H54 (cell line): ENCODE measurements at places on chromosomes 13 and 19.

DNA sequence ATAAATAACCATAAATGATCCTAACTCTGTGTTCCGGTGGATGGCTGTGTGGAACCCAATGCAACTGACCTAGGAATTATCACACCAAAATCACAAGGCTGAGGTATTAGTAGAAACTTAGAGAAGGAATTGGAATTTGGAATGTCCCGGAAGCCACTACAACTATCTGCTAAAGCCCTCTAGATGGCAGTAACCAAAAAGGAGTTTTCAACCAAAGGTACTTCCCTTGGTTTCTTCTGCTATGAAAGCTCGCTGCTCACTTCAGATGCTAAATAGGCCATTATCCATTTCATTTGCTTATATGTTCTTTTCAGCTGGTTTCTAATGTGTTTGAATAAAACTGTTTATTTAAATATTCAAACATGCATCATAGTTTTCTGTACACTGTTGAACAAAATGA is 1589.1 kb upstream of the SPRY2 start:
- no peak for DNase-seq

DNA sequence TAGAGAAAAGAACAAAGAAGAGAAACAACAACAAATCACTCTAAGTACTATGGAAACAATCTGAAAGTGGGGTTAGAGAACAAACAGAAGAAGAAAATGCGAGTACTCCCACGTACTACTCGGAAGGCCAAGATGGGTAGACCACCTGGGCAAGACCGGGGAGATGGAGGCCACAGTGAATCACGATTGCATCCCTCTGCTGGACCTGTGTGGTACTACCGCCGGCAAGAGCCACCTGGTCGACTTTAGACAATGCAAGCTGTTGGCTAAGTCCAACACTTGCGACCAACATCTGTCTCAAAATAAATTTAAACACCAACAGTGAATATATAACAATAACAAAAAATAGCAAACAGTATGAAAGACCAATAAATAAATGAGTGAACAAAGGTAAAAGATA is 45.5 kb upstream of the ZNF91 start:
- no peak for DNase-seq

GRCh38 chr19:33750587-33751435 is 45.9 kb upstream of the KCTD15 start:
- no peak for DNase-seq

DNA sequence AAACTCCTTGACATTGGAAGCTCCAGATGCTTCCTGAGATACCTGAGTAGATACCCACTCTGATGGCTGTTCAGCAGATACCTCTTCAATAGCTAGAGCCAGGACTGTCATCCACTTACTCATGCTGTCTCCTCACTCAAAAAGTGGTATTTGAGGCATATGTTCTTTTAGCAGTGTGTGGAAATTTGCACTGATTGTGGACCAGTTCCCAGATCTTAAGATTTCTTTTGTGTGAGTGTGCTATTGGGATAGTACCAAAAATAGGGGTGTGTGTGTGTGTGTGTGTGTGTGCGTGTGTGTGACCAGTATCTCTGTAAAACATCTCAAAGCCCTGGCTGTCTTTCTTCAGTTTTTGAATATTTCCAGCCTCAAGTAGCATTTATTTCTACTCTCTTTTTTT is 108.3 kb downstream of the SLITRK5 start:
- DNase-seq: no peak

DNA sequence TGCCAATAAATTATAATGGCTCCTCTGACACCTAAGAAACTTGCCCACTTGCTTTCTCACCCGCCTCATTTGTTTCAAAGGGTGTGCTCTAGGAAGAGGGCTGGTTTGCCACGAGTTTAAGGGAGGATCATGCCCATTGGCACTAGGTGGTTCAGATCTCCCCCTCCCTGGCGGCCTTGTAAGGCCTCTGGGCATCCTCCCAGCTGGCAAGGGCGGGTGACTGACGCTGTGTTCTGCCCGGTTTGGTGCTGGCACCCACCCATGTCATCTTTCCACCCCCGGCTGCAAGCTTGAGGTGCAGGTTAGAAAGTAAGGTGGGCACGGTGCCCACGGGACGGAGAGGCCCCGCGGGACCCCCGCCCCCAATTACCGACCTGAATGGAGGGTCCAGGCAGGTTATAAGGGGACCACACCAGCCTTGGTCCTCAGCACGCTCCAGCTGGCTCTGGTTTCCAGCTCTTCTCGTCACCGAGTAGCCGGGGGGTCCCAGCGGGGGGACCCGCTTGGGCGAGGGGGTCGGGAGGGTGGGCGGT is 90.4 kb downstream of the PTPRS start:
- DNase-seq: no peak

- DNase-seq: no peak
Measured at GRCh38 chr13:47299304-47299703, 402.5 kb upstream of the HTR2A start.

GRCh38 chr13:44815623-44816022 is 173.6 kb downstream of the NUFIP1 start:
- peak; percentile 51 for DNase-seq

GRCh38 chr13:57017357-57017756 is 123.4 kb upstream of the PRR20A start:
- no peak for DNase-seq

DNA sequence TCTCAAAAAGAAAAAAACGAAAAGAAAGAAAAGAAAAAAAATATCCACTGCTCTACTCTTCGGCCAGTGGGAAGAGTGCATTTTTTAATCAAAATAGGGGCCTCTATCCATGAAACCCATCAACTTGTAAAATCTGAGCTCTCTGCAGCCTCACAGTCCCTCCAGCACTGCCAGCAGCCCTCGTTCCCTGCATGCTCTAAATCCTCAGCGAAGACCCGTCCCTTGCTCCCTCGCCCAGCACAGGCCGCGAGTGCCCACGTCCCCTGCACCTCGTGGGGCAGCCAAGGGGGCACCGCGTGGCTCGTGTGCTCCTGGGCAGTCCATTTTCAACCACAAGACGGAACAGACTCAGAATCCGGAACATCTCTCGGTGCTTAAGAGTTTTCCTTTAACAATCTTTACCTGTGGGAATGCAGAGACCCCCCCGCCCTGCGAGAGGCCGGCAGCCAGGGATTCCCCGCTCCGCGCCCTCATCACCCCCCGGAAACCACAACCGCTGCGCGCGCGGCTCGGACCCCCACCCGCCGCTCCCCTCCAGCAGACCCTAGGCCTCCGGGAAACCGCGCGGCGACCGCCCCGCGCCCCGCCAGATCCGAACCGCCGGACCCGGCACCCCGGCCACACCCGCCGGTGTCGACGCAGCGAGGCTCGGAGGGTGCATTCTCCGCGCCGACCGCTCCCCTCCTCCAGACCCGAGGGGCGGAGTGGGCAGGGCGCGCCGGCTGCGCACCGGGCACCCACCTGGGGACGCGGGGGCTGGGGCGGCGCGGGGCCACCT is 638 bp downstream of the ANKRD27 start:
- DNase-seq: no peak

DNA sequence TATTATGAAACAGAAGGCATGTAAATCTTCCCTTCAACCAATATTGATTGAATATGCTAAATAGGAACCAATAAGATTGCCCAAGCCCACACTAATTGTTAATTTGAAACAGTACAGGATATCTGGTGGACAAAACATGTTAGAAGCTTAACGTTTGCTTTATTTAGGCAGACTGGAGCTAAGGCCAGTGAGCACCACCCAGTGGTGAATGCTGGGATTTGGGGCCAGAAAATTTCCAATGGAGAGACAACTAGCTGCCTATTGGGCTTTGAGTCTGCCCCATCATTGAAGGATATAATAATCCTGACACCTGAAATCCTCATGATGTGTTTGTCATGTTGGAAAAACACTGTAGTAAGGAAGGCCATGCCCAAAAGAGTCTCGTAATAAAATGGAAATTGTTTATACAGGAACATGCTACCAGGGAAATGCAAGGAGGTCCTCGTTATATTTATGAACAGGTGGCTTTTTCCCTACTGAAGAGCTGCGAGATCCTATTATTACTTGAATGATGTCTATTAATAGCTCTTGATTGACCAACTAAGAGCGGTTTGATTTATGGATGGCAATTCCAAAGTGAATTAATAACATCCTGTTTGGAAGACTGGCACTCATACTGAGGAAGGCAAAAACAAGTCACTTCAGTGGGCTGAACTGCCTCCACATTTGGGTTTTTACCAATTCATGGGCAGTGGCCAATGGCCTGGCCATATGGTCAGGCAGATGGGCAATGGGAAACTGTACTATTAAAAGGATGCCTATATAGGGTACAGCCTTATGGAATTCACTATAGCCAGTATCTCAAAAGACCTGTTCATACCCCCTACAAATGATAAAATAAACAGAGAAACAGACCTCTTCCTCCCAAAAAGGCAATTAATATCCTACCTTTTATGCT is 8.7 kb downstream of the SIGLECL1 start:
- no peak for DNase-seq

GRCh38 chr19:35612559-35613321 is at the start of gene HAUS5:
HAUS5 (plus strand) TSS chr19:35612735; CDS start chr19:35612795, 60 bp downstream.
- DNase-seq: peak; percentile 95

- no peak for DNase-seq
Measured at GRCh38 chr13:109979228-109979627, 192.8 kb upstream of the IRS2 start.

- no peak for DNase-seq
Measured at GRCh38 chr13:38686577-38687245, at the start of gene FREM2. FREM2 (plus strand) TSS chr13:38687077; CDS start chr13:38687345, 268 bp downstream.

DNA sequence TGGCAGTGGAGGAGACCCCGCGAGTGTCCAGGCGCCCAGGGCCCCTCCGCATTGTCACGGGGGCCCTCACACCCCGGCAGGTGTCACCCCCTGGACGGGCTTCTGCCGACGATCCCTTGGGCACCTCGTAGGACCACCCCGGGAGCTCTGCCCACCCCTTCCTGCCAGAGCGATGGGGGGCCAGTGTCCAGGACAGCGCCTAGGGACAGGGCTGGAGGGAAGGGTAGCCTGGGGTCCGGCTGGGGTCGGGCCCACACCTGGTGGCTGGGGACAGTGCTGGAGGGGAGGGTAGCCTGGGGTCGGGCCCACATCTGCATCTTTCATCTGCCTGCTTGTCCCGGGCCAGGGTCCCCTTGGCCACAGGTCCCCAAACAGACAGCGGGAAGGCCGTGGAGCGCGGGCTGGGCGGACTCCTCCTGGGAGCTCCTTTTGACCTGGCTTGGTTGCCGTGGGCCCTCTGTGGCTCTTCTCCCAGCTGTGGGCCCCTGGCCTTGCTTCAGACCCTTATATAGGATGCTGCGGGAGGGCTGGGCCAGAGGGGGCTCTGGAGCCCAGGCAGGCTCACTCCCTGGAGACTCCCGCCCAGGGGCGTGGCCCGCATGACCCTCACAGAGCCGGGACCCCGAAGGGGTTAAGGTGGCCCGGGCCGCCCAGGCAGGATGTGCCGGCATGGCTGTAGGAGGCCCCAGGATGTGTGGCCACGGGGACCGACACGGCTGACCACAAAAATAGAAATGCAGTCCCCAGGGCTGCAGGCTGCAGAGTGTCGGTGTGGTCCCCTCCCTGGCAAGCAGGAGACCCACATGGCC is 74.1 kb upstream of the MCF2L start:
- DNase-seq: no peak

DNA sequence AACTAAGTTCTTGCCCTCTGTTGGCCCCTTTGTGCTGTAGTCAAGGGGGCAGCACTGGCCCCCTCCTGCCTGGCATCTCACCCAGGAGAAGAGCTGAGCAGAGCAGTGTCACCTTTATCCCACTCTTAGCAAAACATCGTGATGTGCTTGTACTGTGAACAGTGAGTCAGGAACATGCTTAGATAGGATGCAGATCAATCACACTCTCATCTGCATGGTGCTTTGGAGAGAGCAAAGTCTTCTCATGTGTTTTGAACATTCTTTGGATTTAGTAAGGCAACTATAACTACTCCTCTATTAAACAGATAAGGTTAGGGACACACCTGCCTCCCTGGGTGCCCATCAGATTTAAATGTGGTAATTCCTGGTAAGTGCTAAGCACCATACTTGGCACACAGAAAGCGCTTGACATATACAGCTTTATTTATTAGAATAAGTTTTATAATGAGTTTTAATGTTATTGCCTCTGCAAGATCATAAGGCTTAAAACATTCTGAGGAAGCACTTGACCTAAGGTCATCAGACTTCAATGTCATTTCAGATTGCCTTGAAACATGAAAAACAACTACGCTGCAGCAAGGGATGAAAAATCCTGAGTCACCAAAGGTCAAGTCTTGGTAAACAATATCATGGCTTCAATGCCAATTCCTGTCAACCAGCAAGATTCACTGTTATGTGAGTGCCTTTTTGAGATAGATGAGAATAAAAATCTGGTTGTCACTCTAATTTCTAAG is 82.4 kb upstream of the IRS2 start:
- DNase-seq: peak; percentile 30

- peak; percentile 82 for DNase-seq
Measured at GRCh38 chr13:113863524-113864272, at the start of gene GAS6. GAS6 (minus strand) TSS chr13:113864076; CDS start chr13:113863920, 156 bp downstream.

- DNase-seq: no peak
Measured at GRCh38 chr19:30155381-30156200, 213.6 kb downstream of the URI1 start.

DNA sequence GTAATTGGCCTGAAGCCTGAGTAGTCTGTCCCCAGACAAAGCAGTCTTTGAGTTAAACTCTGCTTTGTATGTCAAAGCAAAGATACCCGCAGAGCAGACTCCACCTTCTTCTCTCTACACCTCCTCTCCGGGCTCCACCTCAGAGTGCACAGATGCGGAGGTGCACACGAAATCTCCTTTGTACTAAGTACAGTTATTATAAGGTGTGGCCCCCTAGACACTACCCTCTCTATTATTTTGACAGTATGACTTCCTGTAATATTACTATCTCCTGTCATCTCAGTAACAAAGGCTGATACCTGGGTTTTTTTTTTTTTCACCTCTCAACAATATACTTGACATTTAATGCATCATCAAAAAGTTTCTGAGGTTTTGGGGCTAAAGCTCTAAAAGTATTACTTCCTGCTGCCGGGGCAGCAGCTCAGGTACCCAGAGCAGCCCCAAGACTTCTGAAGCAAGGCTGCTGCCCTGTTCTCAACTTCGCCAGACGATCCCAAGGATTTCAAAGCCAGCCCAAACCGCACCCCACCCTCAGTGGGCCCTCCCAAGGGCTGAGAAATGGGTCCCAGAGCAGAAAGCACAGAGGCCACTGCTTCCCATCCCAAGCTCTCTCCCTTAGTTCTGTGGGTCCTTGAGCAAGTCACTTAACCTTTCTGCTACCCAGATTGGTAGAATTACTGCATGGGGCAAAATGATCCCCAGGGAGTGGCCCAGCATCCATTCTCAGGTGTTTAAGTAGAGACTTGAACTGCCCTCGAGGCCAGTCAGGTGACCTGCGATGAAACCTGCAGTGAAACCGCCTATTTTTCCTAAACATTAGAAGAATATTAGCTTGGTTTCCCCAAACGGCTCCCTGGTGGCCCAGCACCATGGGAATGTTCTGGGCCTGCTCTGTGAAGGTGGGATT is 180.6 kb downstream of the FOXO1 start:
- DNase-seq: no peak

DNA sequence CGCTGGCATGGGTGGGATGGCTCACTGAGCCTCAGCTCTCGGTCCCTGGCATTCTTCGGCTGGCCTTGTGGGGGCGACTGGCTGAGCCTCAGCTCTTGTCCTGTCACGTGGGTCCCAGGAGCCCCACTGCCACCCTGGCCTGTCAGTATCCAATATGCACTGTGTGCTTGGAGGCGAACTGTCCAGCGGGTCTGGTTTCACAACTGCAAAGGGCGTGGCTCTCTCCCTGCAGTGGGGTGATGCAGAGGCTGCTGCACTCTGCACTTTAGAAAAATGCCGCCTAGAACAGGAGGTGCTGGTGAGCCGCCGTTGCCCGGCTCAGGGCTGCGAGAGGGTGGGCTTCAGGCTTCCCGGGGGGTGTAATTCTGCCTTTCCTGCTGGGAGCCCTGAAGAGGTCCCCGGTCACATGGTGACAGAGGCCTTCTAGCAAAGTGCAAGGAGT is 17.0 kb upstream of the TMEM255B start:
- peak; percentile 88 for DNase-seq

- DNase-seq: no peak
Measured at GRCh38 chr19:30757837-30758617, 385.8 kb downstream of the ZNF536 start.
